ENCODE measurements at places on chromosomes 3 and 15. TPM values are rescaled to one million over a fixed set of nuclear protein-coding genes. Genes with fewer than 3 reads are reported as not detected.

DNA sequence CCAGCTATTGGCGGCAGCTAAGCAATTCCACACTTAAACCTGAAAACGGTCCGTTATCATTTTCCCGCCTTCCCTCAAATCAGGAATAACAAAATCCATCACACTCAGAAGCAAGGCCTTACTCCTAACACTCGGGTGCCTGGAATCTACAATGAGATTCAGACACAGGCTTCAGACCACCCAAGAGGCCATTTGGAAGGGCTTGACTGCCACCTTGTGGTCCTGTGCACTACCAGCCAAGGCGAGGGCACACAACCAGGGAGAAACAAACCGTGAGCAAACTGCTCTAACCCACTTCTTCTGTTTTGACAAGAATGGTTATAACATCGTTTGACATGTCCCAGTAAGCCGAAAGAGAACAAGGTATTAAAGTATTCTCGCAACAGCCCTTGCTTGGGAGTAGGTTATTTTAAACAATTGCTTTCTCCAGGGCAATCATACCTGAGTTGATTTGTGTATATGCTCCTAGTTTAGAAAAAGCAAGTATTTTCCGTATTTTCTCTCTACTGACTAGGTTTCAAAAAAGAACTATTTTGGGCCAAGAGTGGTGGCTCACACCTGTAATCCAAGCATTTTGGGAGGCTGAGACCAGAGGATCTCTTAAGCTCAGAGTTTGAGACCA, 40.1 kb upstream of the TAFA4 start:
- no peak for DNase-seq

- no peak for DNase-seq
Observed at GRCh38 chr3:8576841-8577571, 67.6 kb downstream of the SSUH2 start.

DNA sequence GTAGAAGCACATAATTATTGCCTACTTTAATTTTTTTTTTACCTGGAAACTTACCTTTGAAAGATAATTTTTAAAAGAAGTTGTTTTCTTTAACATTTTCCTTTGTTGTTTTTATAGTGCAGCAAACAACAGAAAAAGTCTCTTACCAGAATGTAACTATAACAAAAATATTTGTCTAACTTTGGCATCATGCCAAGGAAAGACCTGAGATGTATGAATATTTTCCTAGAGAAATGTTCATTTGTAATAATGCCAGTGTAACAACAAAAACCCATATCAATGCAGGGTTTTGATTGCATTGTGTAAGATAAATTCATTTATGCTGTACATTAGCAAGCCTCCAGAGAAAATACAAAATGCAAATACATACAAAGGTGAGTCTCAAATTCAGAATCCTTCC, 775.7 kb downstream of the SI start:
- DNase-seq = no peak

DNA sequence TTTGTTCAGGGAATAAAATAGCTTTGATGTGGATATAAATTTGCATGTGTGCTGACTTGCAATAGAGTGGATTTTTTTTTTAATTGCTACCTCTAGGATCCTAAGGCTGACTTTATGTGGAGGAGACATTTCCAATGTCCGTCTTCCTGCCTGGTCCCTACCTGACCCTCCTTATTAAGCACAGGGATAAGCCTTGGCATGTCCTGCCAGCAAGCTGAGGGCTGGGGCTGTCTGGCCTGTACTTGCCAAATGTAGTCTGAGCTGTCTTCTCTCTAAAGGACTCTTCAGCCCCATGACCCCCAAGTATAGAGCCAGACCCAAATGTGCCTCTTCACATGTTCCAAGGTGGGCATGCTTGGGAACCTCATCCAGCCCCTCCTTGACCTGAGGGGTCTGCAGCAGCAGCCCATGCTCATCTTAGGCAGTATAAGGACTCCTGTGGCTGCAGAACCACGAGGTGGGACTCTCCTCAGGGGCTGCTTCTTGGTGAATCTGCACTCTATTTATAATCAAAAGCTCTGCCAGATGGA, 88.8 kb downstream of the CACNA1D start:
- no peak for DNase-seq

DNA sequence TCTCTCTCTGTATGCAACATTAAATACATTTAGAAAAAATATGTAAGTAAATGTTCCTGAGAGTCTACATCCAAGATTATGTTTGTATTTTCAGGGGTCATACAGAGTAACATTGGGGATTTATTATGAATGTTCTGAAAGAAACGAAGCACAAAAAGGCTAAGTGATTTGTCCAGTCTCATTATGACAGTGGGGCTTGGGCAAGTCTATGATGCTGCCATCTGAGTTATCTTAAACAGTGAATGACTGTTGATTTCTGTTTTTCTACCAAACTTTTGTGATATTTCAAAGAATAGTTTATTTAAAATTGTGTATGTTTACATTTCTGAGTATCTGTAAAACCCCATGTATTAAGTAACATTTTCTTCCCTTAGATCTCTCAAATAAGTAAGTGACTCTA, 481.2 kb upstream of the ZNF717 start:
- DNase-seq = no peak

GRCh38 chr3:37456270-37456708, 281.9 kb upstream of the LRRFIP2 start:
- DNase-seq = no peak

DNA sequence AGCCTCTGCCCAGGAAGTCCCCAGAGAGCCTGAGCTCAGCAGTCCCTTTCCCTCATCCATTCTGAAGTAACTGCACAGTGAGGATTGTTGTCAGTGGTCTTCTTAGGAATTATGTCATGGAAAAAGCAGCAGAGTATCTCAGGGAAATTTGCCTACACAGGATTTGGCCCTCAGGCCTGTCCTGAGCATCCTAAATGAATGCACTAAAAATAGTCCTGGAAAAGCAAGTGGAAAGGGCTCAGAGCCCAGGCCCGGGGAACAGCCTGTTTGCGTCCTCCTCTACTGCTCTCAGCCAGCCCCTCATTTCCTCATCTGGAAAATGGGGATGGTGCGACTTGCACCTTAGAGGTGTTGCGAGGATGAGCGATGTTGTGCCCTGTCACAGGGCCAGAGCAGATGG, 21.6 kb downstream of the LYSMD4 start:
- no peak for DNase-seq

DNA sequence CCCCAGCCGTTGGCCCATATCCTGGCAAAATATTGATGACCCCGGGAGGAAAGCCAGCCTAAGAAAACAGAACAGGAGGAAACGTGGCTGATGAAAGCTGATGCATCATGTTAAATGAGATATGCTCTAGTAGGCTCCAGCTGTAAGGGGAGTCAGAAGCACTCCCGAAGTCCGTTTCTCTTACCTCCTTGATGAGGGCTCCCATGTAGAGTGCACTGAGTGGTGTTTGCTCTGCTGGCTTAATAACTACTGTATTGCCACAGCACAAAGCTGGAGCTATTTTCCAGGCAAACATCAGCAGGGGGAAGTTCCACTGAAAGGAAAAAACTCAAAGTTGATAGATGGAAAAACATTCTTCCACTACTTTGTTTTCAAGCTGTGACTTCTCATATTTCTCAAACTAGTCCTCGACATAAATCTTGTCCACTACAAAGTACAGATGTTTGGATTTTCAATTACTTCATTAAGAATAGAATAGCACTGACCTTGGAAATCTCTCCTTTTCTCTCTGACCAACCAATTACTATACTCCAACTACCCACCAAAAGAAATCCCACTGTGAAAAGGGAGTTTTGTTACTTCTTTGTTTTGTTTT, 72.7 kb downstream of the ALDH1A2 start:
- DNase-seq = no peak

DNA sequence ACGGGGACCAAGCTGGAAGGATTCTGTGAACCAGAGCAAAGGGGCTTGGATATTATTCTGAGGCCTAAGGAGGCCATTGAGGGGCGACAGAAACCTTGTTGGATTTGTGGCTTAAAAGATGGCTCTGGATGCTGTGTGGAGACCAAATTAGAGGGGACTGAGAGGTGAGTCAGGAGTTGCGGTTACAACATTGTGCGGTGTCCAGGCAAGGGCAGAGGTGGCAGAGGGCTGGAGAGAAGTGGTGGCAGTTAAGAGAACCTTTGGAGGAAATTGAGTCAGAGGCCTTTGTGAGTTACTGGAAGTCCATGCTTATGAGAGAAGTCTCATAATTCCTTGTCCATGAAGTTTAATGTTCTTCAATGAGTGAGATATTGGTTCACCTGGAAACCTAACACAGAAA, 143.2 kb downstream of the FAM43A start:
- DNase-seq = no peak

GRCh38 chr3:156150434-156151066, 30.2 kb downstream of the KCNAB1 start:
- no peak for DNase-seq

- no peak for DNase-seq
Observed at GRCh38 chr3:153320585-153321128, 158.6 kb downstream of the RAP2B start.

DNA sequence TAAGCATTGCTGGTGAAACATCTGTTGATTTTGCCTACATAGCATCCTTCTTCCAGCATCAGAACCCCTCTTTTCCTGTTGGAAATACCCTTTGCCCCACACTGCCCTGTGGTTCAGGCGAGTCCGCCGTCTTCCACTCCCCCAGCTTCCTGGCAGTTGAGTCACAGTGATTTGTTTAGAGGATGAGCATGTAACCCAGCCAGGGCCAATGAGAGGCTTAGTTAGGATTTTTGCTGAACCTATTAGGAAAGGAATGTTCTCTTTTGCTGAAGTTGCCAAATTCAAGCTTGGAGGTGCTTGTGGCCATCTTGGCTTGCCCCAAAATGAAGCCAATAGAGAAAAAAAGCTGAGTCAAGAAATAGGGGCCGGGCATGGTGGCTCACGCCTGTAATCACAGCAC, 19.0 kb upstream of the MEX3B start:
- DNase-seq = no peak

DNA sequence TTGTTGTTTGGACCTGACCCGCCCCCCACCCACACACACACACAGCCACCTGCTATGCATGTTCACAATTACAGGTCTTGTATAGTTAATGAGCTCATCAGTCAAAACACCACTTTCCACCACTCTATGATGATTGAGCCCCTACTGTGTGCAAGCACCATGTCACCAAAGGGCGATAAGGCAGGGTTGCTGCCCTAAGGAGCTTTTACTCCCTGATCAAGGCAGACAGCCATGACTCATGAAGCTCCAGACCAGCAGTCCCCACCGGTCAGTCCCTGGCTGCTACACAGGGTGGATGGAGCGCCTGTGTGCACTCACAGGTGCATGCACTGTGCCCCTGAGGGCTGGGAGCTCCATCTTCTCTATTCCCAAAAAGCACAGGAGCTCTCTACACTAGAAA, 270.6 kb downstream of the CLSTN2 start:
- DNase-seq = no peak

- no peak for DNase-seq
Observed at GRCh38 chr15:58519516-58519915, 87.7 kb downstream of the LIPC start.

- DNase-seq = no peak
Observed at GRCh38 chr15:55846116-55846707, 103.3 kb upstream of the PRTG start.

- DNase-seq = no peak
Observed at GRCh38 chr3:55818485-55818884, 331.4 kb upstream of the WNT5A start.

GRCh38 chr3:193895409-193895808, 240.5 kb upstream of the HES1 start:
- DNase-seq = no peak

DNA sequence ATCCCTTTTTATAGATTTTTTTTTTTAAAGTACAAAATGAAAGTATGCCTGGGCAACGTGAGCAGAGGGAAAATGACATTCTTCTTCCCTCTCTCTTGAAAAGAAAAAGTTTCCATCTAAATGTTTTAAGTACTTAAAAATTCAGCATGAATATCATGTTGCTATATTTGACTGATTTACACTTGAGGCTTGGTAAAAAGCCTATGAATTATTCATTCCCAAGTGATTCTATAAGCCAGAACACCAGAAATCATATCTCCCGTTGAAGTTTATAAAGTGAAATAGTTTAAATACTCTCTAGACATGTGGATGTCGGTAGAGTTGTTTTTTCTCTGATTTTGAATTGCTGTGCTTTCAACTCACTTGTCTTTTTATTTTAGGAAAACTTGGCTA, 276.2 kb upstream of the RARB start:
- no peak for DNase-seq

- no peak for DNase-seq
Observed at GRCh38 chr3:191390580-191390979, 60.3 kb upstream of the UTS2B start.

DNA sequence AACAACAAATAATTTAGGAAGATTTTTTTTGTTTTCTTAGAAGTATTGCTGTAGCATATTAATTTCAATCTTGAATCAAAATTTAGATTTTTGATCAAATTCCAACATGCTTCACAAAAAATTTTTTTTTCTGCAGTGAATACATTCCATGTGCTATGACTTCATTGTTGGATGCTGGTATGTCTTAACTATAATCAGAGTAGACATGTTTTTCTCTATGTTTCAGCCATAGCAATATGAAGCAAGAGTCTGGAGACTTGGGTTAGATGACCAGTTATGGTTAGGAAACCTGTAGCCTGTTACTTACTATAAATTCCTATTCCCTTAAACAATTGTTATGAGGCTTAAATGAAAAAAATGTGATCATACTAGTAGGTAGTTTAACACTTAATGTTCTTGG, 176.1 kb upstream of the CHL1 start:
- DNase-seq = no peak

GRCh38 chr3:141644931-141645330, 93.2 kb upstream of the RNF7 start:
- peak; percentile 79 for DNase-seq

GRCh38 chr3:159234306-159234705, 432.5 kb downstream of the MFSD1 start:
- DNase-seq = no peak

Gene NME9
- not detected for total RNA-seq

Gene CP
- total RNA-seq = not detected

Gene RHOV
- not detected for total RNA-seq

Gene DLEC1
- 0.52 TPM for total RNA-seq

Gene GABRR3
- not detected for total RNA-seq

Gene ZNF774
- total RNA-seq = 1.3 TPM

Gene C3orf52
- 0.64 TPM for total RNA-seq

Gene A4GNT
- not detected for total RNA-seq

Gene CPNE9
- not detected for total RNA-seq

Gene COL6A6
- total RNA-seq = not detected

Gene PP2D1
- not detected for total RNA-seq
